ENCODE measurements at places on chromosomes 6 and 20.

DNA sequence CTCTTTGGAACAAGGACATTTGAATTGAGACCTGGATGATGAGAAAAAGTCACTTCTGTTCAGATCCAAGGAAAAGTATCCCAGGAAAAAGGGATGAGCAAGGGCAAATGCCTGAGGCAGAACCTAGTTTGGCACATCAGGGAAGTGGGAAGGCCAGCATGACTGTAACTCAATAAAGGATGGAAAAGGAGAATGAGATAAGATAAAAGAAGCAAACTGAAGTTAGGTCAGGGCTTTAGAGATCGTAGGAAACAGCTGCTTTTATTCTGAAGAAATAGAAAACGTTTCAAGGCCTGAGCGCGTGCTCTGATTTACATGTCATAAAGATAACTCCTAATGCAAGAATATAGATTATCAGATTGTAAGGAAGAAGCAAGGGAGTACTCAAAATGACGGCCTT is 450.0 kb downstream of the FRK start:
- no peak for DNase-seq

DNA sequence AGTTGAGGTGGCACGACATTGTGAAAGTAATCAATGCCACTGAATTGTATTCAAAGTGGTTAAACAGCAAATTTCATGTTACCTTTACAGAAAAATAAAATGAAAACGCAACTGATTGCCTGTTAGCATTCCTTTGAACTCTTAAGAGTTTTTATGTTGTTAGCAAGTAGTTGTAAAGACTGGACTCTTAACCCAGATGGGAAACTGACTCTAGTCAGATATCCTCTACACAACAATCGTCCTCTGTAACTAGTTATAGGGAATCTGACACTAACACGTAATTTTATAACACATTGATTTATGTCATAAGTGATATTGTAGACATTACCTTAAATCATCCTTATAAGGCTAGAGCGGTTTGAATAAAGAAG is 3.0 kb upstream of the FBXO9 start:
- DNase-seq, result no peak

DNA sequence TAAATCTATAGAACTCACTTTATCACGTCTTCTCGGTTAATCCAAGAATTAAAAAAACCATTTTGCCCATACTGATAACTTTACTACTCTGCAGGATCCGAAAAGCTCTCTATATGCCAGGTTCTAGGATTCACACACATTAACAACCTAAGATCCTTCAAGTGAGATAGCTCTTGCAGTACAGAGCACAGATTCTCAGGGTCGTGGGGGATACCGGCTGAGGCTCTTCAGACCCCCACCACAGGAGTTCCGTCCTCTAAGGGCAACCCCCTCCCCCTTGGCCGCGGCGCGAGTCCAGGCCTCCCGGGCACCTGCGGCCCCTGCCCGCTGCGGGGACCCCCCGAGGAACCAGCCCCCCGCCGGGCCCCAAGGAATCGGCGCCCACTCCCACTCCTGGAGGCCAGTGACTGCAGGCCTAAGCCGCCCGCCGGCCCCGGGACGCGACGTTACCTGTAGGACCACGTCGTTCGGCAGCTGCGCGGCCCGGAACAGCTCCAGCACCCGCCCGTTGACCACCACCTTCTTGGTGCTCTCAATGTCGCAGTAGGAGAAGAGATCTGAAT is 892 bp downstream of the REPS1 start:
- DNase-seq, result no peak

DNA sequence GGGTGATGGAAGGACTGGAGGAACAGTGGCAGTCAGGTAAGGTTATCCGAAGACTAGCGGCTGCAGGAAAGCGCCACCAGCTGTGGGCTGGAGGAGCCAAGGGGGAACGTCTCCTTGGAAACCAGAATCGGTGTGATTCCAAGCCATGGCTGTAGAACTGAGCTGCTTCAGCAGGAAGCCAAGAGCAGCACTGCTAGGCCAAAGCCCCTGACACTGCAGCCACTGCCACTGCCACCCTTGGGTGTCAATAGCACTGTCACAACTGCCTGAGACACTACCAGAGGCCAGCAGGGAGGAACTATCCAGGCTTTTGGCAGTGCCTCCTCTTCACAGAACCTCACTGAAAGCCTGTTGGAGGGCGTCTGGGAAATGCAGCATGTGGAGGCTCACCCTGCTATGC is 289.6 kb upstream of the SUPT3H start:
- DNase-seq, result no peak

GRCh38 chr6:93176070-93176469 is 243.3 kb downstream of the EPHA7 start:
- DNase-seq, result no peak

- no peak for DNase-seq
Observed at GRCh38 chr6:161583584-161583983, 309.7 kb upstream of the AGPAT4 start.

DNA sequence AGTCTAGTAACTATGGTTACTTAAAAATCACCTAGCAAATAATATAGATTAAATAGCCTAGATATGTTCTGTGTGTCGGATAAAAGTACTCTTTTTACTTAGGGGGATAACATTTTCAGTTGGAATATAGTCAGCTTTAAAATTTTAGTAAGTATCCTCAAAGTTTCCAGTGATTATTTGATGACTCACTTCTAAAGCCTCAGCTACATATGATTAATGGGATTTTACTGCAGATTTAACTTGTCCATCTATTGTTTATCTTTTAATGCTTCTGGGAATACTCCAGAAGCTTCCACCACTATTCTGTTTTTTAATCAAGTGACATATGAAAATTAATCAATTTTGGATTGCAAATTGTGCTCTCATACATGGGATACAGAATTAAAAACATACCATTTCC is 8.7 kb upstream of the TENT5A start:
- peak; percentile 52 for DNase-seq

DNA sequence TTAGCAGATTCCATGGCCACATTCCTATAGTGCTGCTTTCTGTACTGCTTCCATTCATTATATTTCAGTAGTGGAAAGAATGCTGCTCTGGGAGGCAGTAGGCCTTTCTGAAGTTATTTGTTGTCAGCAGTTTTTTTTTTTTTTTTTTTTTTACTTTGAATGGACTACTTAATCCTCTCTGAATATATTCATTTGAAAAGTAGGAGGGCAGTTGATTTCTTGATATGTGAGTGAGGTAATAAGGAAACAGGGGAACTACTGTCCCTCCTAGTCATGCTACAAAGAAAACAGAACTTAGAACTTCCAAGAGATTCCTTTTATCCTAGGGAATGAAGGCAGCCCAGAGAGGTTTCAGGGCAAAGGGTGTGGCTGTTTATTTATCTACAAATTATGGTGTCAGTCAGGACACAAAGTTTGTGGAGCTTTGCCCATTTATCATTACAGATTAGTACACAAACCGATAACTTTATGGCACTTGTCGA is 155.9 kb downstream of the JARID2 start:
- peak; percentile 33 for DNase-seq

- DNase-seq, result peak; percentile 82
Observed at GRCh38 chr20:32368925-32369324, 10.8 kb downstream of the ASXL1 start.

- DNase-seq, result no peak
Observed at GRCh38 chr6:103522045-103522444, 1337.7 kb downstream of the HACE1 start.

DNA sequence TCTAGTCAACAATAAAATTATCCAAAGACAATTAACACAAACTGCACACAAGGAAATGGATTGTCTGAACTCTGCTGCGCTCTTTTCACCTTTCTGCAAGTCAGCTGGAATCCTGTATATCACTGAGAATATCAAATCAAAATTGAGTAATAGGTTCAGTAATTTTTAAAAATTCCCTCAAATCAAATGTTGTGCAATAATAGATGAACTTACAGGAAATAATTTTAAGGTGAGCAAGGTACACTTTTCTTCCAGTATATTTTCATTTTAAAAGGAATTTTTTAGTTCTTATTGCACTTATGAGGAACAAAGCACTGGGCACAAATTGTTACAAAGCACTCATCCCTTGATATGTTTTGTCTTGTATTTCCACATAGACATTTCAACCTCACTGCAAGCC is 1.2 kb downstream of the SAYSD1 start:
- no peak for DNase-seq

GRCh38 chr6:6870921-6871320 is 236.8 kb upstream of the RREB1 start:
- DNase-seq, result no peak

- DNase-seq, result no peak
Observed at GRCh38 chr6:57086843-57087242, 3.1 kb upstream of the ZNF451 start.

DNA sequence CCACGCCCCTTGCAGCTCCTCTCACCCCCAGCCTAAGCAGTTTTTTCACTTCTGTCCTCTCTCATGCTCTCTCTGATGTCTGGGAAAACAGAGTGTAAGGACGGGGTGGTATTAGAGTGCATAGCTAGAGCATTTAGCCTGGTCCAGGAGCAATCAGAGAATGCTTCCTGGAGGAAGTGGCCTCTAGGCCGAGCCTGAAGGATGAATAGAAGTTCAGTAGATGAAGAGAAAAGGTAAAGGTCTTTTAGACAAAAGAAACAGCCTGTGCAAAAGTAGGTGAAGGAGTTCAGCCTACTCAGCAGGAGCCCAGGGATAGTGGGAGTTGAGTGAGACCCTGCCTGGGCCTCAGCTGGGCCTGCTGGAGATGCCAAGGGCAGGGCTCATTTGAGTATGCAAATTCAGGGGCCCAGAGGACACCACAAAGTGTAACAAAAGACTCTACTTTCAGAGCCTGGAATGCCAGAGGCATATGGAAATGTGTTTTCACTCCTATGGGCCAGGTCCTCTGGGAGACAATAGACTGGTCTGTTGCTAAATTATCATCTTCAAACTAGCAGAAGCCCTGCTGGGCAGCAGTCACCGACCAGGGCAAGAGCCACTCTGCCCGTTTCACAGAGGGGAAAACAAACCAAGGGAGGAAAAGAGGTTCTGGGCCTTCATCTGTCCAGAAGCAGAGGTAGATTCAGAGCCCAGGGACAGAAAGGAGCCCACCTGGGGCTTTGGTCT is 19.7 kb upstream of the TM9SF4 start:
- no peak for DNase-seq

DNA sequence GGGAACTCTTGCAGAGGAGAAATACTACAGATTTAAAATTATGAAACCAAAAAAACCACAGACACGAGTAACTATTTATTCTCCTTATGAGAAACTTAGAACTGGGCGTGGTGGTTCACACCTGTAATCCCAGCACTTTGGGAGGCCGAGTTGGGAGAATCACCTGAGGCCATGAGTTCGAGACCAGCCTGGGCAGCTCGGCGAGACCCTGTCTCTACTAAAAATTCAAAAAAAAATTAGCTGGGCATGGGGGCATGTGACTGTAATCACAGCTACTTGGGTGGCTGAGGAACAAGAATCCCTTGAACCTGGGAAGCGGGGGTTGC is 36.8 kb downstream of the SSR1 start:
- no peak for DNase-seq

DNA sequence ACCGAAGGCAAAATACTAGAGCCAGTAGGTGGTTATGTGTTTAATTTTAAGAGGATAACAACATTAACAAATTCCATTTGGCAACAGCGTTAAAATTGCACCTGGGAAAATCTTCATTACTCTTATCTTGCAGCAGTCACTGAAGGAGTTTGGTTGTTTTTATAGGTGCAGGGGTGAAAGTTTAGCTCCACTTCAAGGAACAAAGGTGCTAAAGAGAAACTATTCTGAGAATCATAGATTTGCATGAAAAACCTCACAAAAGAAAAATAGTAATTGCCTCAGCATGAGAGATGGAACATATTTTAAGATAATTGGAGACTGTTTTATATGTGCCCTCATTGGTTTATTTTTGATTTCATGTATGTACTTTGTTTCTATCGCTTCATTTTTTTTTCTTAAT is 444.4 kb downstream of the UTRN start:
- DNase-seq, result no peak

GRCh38 chr6:56079751-56080540 is 167.4 kb downstream of the COL21A1 start:
- DNase-seq, result peak; percentile 70

DNA sequence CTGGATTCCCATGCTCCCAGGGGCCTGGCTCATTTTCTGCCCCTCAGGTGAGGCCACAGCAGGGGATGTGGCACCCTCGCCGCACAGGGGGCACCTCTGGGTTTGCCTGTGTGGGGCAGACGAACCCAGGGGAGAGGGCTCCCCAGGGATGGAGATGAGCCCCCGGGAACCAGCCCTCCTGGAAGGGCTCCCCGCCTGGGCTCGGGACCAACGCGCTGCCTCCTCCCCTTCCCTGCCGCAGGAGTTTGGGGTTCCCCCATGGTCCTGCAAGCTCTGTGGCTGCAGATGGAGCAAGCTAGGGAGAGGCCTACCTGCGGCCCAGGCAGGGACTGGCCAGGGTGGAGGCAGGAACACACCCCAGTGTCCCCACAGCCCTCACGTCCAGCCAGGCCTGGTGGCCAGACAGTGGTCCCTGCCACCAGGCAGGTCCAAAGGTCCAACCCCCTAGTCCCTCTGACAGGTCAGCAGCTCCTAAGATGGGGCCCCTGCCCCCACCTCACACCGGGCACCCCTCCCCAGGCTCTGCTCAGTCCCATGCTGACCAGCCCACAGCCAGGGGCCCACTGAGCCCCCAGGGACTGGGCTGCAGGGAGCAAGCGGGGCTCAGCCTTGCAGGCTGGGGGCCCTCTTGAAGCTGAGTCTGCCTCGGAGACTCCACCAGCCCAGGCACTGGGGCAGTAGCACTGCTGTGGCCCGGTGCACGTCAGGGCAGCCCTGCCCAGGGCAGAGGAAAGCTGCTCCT is 13.7 kb downstream of the LAMA5 start:
- no peak for DNase-seq

DNA sequence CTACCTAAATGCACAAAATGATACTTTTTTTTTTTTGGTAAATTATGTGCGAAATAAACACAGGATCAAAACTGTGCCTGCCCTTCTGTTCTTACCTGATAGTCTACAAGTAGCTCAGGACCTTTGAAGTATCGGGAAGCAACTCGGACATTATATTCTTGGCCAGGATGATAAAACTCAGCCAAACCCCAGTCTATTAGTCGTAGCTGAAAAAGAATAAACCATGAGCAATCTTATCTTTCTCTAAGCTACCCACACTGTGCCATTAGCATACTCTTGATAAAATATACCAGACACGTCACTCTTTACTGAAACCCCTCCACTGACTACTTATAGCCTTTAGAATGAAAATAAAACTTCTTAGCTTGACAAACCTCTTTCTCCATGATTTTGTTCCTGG is 29.8 kb upstream of the TBC1D20 start:
- DNase-seq, result no peak

DNA sequence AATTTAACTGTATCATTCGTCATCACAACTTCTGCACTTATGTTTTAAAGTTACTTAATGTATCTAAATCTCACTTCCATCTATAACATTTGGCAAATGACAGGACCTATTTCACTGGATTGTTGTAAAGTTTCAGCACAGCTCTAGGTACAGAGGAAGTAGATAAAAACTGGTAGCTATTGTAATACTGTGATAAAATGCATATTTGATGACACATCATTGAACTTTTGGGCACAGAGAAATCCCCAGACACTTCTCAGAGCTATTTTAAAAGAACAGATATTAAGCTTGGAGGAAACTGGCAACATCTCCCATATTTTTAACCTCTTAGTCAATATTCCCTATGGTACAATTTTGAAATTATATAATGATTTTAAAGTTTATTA is 138.7 kb downstream of the RFPL4B start:
- DNase-seq, result no peak

Data from choroid plexus epithelial cell (primary cell).